H1 (cell line): ENCODE measurements at places on chromosomes 6 and 20. TPM values are rescaled to one million over a fixed set of nuclear protein-coding genes. Genes with fewer than 3 reads are reported as not detected.
A peak's percentile ranks its signal among the peaks of the same experiment; 100 is the strongest.

Gene OPRM1
- not detected in 2 replicates for total RNA-seq

DNA sequence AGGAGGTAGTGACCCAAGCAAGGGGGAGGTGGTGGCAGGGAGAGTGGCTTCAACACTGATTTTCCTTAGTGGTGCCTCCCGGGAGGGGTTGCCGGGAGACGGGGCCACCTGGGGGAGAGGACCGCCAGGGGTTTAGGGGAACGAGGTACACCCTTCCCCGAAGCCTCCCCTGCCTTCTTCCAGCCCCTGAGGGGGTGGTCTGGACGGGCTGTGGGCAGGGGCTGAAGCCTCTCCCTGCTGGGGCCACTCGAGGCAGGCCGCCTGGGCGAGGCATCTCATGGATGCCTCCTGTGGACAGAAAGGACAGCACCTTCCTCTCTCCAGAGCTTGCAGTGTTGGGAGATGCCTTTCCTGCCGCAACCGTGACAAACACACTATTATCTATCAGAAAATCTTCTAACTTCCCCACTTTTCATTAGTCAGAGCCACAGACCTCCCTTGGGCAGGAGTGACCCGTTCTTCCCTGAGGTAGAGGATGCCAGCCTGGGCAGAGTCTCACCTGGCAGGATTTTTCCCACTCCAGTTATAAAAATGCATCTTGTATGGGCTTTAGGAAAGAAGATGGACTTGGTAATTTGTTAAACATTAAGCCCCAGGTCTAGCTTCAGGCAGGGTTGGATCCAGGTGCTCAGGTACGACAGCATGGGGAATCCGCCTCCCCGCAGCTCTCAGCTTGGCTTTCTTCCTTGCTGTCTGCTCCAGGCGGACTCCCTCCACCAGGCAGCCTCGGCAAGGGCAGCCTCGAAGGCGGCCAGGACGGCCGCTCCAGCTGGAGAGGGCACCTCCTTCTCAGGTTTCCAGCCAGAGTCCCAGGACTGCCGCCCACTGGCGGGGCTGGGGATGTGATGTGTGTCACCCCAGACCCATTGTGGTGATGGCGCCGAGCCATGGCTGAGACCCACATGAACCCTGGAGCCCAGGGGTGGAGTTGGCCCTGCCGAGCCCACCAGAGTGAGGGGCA is 11.0 kb downstream of the HRH3 start:
- H3K27ac ChIP-seq: no peak overlapping the region; the same call in 1 of the 2 replicates
- peak; percentile 82 for DNase-seq
- no peaks in the 10 kb centered on the region for H3K4me1 ChIP-seq
- H3K4me3 ChIP-seq: no peak overlapping the region
- H3K27me3 ChIP-seq: no peaks in the 10 kb centered on the region

- no peak overlapping the region for H3K4me3 ChIP-seq
- no peaks in the 10 kb centered on the region for H3K4me1 ChIP-seq
- H3K36me3 ChIP-seq: no peaks in the 10 kb centered on the region
- H3K27ac ChIP-seq: no peak overlapping the region
- no peak for DNase-seq
These were observed 274.5 kb upstream of the NRSN1 start for GRCh38 chr6:23851522-23851921.

DNA sequence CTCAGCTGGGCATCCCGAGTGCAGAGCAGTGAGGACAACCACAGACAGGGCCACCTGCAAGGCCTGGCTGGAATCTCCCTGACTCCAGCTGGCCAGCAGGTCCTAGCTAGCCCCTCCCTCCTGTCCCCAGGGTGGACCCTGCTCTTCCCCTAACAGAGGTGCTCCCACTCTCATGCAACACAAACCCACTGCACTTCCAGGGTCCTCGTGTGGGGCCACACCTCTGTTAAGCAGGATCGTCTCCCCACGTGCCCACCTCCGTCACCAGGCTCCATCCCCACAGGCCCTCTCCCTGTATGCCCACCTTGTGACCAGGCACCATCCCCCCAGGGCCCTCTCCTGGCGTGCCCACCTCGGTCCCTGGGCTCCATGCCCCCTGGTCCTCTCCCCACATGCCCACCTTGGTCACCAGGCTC is 17.3 kb downstream of the TAF4 start:
- H3K4me3 ChIP-seq: no peak overlapping the region
- no peak overlapping the region for H3K27ac ChIP-seq
- H3K36me3 ChIP-seq: no peaks in the 10 kb centered on the region
- no peak for DNase-seq
- H3K27me3 ChIP-seq: no peaks in the 10 kb centered on the region

- H3K27me3 ChIP-seq: no peaks in the 10 kb centered on the region
- H3K27ac ChIP-seq: no peak overlapping the region
- H3K4me3 ChIP-seq: no peak overlapping the region
These were observed 608.4 kb upstream of the SYNCRIP start for GRCh38 chr6:86251106-86251505.
